ENCODE measurements at places on chromosomes 1 and 21.

- no peak for DNase-seq
These were observed 352.0 kb upstream of the C1orf87 start for GRCh38 chr1:60425528-60425927.

GRCh38 chr1:155079210-155079486, 511 bp downstream of the EFNA3 start:
- DNase-seq: no peak

DNA sequence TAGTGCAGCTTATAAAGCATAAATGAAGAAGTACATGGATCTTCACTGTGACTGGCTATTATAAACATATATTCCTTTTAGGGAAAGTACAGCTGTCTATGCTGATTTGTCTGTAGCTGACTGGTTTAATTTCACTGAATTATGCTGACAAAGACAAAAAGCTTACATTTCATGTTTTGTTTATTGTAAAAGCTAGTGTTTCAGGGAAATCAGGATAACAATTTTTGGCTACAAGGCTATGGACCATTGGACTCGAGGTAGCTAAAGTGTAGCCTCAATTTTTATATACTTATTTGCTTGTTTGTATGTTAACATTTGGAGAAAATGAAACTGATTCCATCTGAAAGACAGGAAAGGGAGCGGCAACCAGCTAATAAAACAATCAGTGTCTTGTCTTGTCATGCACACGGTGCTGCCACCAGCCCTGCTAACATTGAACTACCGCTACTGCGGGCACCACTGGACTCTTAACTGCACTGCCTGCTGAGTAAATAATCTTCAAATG, 480.2 kb downstream of the COL11A1 start:
- no peak for DNase-seq

- no peak for DNase-seq
These were observed 11.9 kb downstream of the PIGV start for GRCh38 chr1:26799479-26800142.

DNA sequence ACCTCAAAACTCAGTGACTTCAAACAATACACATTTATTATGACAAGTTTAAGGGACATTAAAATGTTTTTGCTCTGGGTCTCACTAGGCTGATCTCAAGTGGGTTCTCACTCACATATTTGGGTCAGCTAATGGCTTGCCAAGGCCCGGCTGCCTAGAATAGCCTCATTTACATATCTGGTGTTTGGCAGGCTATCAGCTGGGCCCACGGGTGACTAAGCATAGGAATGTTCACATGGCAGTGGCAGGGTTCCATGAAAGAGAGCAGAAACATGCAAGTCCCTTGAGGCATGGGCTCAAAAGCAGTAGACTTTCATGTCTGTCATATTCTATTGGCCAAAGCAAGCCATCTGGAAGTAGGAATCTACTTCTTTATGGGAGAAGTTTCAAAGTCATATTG, 492.6 kb downstream of the KCNT2 start:
- DNase-seq: no peak

GRCh38 chr1:169546087-169546995, 39.9 kb downstream of the F5 start:
- no peak for DNase-seq

- no peak for DNase-seq
These were observed 65.7 kb upstream of the MORC3 start for GRCh38 chr21:36254106-36254941.

- DNase-seq: no peak
These were observed 98.3 kb downstream of the LYPLAL1 start for GRCh38 chr1:219271818-219272535.

- no peak for DNase-seq
These were observed 12.4 kb downstream of the ANGEL2 start for GRCh38 chr1:213003256-213003655.

DNA sequence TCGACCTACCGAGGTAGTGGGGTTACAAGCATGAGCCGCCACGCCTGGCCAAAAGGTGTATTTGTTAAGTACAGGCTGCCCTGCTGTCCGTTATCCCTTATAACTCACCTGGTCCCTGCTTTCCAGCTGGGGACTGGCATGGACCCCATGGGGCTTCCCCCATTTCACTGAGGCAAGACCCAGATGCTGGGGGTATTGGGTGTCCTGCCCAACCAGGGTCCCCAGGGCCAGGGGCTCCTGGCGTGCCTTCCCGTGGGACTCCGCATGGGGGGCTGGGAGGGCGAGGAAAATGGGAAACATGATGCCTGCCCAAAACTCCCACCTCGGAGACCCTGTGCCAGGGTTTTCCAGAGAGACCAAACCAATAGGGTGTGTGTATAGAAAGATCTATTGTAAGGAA, 64.4 kb downstream of the FAAP20 start:
- DNase-seq: no peak

DNA sequence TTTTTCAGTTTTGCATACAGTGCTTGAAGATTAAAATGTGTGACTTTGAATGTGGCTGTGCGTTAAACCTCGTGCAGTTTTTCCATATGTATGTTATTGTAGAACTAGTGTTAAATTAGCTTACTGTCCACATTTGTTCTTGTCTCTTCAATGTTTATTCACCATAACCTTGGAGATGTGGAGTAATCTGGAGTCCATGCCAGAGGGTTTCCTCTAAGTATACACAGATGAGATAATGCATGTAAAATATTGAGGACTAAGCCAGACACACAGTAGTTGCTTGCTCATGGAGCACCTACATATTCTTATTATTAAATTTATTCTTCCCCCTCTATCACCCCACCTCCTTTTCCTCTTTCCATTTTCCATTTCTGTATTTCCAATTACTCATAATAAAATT, 7.7 kb upstream of the GIPC2 start:
- no peak for DNase-seq

DNA sequence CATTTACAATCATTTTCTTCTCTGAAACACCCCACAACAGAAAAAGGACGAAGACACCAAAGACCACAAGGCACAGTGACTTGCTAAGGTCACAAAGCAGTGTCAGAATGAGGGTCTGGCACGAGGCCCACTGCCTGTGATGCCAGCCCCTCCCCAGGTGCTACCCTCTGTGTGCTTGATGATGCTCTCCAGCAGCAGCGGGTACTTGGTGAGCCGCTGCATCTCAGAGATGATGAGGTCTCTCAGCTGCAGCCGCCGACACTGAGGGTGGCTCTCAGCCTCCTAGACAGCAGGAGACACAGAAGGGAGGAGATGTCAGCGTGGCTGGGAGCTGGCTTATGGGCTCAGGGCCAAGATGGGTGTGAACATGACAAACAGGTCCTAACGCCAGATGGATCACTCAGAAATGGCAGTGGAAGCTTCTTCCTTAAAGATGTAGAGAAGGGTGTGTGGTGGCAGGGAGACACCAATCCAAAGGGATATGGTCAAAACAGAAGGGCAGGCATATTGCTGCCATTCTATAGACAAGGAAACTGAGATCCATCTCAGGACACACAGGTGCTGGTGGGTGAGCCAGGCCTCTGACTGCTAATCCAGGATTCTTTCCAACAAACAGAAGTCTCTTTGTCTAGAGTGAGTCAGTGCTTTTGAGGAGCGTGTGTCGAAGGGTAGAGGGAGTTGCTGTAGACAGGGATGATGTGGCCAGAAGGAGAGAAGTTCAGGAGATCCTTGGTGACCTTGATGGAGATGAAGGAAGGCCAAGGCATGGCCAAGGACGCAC, 25.6 kb downstream of the LRRC71 start:
- DNase-seq: no peak

- no peak for DNase-seq
These were observed 5.0 kb downstream of the ATP1A4 start for GRCh38 chr1:160156361-160156760.

- no peak for DNase-seq
These were observed 11.1 kb downstream of the GLRX2 start for GRCh38 chr1:193094112-193094511.

GRCh38 chr1:149887456-149888246, 11.7 kb upstream of the BOLA1 start:
- peak; percentile 90 for DNase-seq

- DNase-seq: no peak
These were observed 2.3 kb downstream of the EPS8L3 start for GRCh38 chr1:109761227-109762038.

GRCh38 chr1:159821171-159821867, 5.4 kb upstream of the SLAMF8 start:
- no peak for DNase-seq

DNA sequence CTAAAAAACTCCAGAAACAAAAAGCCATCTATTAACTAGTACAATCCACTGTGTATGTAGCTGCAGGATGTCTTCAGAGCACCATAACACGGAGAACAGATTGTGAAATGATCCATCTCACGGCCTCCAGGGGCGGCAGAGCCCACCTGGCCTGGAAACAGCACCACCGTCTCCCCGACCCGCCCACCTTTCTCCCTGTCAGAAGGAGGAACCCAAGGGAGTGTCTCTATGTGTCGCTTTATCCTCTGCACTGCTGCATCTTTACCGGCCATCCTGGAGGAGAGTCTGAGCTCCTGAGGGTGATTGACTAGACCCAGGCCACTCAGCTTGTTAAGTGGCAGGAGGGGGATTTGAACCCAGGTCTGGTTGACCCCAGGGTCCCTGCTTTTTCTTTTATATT, 405.0 kb downstream of the MATN1 start:
- no peak for DNase-seq

- DNase-seq: no peak
These were observed 836 bp upstream of the PRCC start for GRCh38 chr1:156766298-156767100.

DNA sequence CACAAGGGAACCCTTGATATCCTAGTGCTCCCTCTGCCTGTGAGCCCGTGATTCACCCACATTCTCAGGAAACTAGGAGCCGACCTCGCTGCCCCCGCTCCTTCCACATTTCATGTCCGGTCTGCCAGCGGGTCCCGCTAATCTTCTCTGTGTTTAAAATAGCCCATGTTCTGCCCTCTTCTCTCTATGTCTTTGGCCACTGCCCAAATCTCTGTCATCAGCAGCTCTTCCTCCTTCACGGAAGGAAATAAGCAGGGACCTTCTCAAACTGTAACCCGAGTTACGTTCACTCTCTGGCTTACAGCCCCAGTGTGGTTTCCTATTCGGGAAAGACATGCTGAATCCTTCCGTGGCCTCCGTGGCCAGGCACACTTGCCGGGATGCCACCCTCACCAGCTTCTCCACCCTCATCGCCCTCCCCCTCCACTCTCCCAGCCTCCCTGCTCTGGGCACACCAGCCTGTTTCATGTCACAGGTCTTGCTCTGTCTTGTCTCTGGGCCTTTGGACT, 21.1 kb upstream of the UBXN10 start:
- DNase-seq: no peak

- DNase-seq: no peak
These were observed 97.7 kb downstream of the TMEM53 start for GRCh38 chr1:44576456-44577150.

DNA sequence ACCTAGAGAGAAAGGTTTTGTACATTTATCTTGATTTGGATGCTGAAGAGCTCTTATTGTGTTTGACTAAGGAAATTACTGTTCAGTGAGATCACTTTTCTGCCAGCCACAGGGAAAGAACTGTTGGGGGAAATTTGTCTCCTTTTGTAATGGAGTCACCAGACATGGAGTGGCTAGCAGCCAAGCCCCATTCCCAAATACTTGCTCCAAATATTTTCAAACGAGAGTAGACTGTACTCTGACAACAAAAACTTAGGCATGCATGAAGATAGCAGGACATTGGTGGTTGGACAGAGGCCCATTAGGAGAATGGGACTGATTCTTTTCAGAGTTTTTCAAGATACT, 21.1 kb downstream of the IPO9 start:
- no peak for DNase-seq

GRCh38 chr1:55466921-55467320, 251.8 kb upstream of the USP24 start:
- no peak for DNase-seq

DNA sequence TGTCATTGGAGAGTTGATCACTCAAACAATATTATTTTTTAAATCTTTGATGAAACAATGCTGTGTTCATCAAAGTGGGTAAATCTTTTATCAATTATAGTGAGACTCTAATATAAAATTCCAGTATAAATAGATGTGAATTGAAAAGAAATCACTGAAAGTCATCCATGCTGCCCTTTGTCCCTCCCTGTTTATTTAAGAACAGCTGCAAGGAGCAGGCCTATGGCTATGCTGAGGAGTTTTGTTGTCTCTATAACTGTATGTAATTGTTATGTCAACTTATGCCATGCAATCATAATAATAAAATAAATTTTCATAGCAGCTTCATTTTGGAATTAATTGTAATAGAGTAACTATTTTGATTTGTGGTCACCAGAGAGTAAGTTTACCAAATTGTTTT, 1272.4 kb upstream of the ADGRL4 start:
- no peak for DNase-seq

DNA sequence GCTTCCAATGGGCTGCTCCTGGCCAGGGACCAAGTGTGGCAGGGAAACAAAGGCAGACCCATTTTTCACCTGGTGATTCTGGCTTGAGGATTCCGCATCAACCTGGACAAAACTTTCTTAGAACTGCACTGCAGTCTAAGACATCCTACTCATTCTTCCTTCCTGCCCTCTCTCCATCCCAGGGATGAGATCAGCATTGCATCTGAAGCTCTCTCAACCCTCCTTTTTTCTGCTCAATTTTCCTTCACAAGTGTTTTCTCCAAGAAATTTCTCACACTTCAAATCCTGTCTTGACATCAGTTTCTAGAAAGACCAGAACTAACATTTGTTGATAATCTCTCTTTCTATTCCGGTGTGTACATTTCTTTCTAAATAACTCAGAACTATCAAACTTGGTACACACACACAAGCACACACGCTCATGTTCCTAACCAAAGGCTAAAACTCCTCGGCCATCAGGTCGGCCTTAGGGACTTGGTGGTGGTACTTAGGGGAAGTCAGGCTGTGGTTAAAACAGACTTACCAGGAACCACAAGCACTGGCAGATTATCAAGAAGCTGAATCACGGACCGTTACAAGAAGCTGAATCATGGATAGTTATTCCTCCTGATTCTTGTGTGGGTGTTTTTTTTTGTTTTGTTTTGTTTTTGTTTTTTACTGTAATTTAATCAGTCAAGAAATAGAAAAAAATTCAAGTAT, 21.0 kb upstream of the CXADR start:
- peak; percentile 84 for DNase-seq

- no peak for DNase-seq
These were observed 33.9 kb downstream of the COQ8A start for GRCh38 chr1:226973898-226974543.

DNA sequence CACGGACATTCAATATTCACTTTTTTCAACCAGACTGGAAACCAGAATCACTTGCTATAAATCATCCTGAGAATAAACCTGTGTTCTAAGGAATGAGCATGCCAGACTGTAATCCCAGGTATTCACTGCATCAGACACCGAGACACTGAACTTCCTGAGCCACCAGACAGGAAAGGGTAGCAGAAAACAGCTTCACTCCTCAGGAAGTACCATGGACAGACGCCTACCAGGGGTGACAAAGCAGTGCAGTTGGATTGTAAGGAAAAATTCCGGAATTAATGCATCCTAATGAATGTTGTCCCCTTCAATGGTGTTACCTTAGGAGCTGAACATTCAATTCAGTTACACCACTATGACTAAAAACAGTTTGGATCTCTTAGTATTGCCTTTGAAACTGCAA, 156.1 kb downstream of the PIGK start:
- DNase-seq: no peak

All from SW 1271 (cell line).